ENCODE measurements at places on chromosomes 4 and X. TPM values are rescaled to one million over a fixed set of nuclear protein-coding genes. Genes with fewer than 3 reads are reported as not detected.

GRCh38 chrX:39152106-39152649 is 350.9 kb downstream of the MID1IP1 start:
- H3K4me1 ChIP-seq: no peaks in the 10 kb centered on the region
- no peak for DNase-seq
- H3K27ac ChIP-seq: no peak overlapping the region
- no peaks in the 10 kb centered on the region for H3K27me3 ChIP-seq

DNA sequence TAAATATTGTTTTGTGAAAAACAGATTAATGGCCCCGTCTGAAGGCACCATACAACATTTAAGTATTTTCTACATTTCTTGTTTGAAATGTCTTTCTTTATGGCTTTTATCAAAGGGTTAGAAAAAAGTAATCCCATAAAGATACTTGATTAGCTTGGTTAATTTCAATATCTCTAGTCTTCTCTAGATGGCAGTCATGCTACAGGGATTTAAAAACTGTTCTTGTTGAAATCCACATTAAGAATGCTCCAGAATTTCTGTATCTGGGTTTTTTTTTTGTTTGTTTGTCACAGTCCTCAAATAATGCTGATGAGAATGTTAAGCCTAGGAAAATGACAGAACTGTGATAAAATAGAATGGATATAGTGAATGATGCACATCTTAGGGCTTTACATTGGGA is 109.0 kb upstream of the AADAT start:
- H3K27ac ChIP-seq: no peak overlapping the region
- no peaks in the 10 kb centered on the region for H3K4me1 ChIP-seq
- no peaks in the 10 kb centered on the region for H3K27me3 ChIP-seq

GAB1 gene
- 41.8 TPM for total RNA-seq

SPRY1 gene
- 43.7 TPM for total RNA-seq

TBC1D9 gene
- total RNA-seq: 43.4 TPM

All from endothelial cell of umbilical vein (primary cell).